ENCODE measurements at places on chromosomes 11 and 22. TPM values are rescaled to one million over a fixed set of nuclear protein-coding genes. Genes with fewer than 3 reads are reported as not detected.

Gene FERMT3
- total RNA-seq: 0.31 TPM

Gene HSD17B12
- 72.5 TPM for total RNA-seq

Gene CCDC34
- 15.6 TPM for total RNA-seq

Gene SAA4
- total RNA-seq: not detected

Gene POU2AF3
- total RNA-seq: 0.59 TPM

Gene MUC6
- not detected for total RNA-seq

Gene ANO9
- total RNA-seq: 1.3 TPM

Gene CD3D
- not detected for total RNA-seq

Gene CDC42BPG
- total RNA-seq: 0.62 TPM

Gene MAPK8IP1
- total RNA-seq: 11.0 TPM

Gene PRR33
- not detected for total RNA-seq

Gene MUC2
- not detected for total RNA-seq

Gene AQP11
- 1.1 TPM for total RNA-seq

Gene RAB38
- total RNA-seq: 10.1 TPM

Gene OR2AG2
- 0.25 TPM for total RNA-seq
